ENCODE measurements at places on chromosomes 3 and 15.

DNA sequence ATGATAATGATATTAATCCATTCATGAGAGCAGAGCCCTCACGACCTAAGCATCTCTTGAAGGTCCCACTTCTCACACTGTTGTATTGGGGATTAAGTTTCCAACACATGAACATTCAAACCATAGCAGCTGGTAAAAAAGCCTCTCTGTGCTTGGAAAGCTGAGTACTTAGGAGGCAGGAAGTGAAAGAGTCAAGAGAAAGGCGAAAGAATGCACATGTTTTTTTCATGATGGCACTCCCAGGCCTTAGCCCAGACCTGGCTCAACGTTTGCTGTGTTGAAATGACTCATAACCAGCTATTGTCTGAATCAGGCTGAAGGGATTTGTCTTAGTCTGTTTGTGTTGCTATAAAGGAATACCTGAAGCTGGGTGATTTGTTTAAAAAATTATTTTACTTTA lies 84.4 kb upstream of the RGMA start:
- DNase-seq = peak; percentile 84

GRCh38 chr15:68402432-68403160 lies 29.4 kb downstream of the ITGA11 start:
- DNase-seq = no peak

- DNase-seq = no peak
Measured at GRCh38 chr3:23767546-23767945, 38.2 kb upstream of the UBE2E1 start.

- DNase-seq = peak; percentile 69
Measured at GRCh38 chr3:133295199-133295901, 104.5 kb upstream of the BFSP2 start.

- DNase-seq = no peak
Measured at GRCh38 chr3:68006646-68007045, 352.2 kb upstream of the SUCLG2 start.

DNA sequence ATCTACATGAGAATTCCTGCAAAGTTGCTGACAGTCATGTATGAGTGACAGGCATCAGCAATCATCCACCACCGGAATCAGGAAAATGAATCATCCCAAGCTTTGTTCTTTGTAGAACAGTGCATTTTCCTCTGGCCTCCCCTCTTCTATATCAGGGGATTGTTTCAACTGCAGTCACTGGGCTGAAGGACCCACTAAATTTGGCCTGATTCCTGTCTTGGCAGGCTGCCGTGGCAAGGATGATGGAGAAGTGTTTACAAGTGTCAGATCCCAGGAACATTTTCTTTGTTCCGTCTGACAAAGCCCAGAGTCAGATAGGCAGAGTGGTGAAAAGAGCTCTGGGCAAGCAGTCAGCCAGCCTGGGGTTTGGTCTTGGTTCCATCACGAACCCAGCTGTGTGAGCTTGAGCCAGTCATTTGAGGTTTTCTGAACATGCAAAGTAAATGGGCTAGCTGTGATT lies 175.1 kb upstream of the TSC22D2 start:
- peak; percentile 79 for DNase-seq

DNA sequence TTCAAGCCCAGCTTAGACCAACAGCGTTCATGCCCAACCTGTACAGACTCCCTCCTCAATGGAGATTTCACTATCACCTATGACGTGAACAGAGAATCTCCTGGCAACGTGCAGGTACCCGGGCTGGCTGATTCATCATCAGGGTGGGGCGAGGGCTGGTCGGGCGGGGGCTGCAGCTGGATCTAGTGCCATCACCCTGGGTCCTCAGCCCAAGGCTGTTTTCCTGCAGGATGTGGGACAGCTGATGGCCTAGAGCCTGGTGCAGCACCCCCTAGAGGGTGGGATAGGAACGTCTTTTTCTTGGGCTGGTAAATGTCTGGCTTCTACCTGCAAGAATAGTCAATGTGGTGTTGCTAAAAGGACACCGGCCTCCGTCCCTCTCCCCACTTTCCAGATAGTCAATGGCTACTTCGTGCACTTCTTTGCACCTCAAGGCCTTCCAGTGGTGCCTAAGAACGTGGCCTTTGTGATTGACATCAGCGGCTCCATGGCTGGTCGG lies 4.4 kb downstream of the ITIH3 start:
- DNase-seq = peak; percentile 37

DNA sequence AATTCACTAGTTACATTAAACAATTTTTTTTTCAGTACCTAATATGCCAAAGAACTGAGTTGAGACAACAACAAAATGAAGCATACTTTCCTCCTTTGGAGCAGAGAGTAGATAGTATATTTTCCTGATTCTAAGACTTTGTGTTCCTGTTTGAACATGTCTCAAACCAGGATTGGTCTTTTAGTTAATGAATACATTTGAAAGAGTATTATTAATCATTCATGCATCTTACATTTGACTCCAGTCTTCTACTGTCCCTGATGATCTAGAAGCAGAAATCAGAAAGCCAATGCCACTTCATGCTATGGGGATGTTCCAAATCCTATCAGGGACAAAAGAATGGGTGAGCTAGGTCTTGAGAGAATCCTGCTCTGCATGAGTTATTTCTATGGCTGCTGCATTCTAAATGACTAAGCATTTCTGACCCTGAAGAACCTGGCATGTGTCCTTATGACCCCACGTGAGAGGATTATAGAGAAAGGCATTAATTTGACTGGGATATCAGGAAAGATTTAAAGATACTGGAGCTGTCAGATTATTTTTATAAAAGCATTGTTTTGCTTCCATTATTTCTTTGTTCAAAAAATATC lies 32.9 kb upstream of the MBNL1 start:
- peak; percentile 93 for DNase-seq
